ENCODE measurements at places on chromosomes 7 and 10.

DNA sequence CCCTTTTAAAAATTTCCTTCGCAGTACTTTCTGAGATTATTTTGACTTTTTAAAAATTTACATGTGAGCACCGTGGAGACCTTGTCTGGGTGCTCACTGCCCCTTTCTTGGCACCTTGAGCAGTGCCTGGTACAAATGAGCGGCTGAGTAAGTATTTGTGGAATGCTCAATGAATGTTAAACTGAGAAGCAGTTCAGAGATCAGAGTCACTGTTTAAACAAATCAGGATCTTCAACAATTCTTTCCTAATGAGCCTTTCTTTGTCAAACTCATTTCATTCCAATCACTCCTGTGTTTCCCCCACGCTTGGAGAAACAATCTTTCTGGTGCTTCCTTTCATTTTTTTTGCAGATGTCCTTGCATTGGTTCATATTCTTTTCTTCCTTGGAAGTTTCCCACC lies 611.3 kb upstream of the GALNT17 start:
- DNase-seq = no peak

GRCh38 chr7:87564296-87564963 lies 36.3 kb downstream of the ABCB1 start:
- no peak for DNase-seq

DNA sequence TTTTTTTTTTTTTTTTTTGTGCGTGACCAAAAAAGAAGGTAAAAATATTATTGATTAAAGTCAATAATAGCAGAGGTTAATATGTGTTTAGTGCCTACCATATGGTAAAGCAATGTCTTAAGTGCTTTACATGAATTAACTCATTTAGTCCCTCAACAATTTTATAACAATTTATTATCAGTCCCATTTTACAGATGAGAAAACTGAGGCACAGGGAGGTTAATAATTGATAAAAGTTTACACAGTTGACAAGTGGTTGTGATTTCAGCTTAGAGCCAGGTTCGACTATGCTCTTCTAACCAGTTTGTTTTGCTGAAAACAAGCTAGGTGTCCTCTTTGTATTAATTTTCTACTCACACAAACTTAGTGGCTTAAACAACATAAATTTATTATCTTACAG lies 67.0 kb downstream of the EXOC4 start:
- no peak for DNase-seq

DNA sequence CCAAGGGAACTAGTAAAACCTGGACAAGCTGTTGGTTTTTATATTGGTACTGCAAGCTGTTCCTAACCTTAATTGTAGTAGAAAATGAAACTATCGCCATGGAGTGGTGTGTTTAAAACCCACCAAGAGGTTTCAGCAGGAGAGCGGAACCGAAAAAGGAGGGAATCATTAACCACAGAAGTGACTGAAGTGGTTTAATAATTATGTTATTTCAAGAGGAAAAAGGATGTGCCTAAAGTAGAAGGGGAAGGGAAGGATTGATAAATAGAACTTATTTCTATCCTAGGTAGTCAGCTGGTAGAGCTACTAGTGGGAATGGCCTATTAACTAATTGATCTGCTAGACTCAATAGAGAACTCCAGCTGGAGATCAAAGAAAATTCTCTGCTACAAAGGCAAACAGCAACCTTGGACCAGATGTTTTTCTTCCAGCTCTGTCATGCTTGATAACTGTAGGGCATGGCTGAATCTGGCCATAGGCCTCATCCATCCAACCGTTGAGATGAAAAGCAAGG lies 91.8 kb downstream of the BAMBI start:
- DNase-seq = no peak

GRCh38 chr10:71694039-71694501 lies 25.5 kb downstream of the C10orf105 start:
- DNase-seq = no peak

- no peak for DNase-seq
Observed at GRCh38 chr7:30422922-30423321, 55.7 kb downstream of the NOD1 start.

DNA sequence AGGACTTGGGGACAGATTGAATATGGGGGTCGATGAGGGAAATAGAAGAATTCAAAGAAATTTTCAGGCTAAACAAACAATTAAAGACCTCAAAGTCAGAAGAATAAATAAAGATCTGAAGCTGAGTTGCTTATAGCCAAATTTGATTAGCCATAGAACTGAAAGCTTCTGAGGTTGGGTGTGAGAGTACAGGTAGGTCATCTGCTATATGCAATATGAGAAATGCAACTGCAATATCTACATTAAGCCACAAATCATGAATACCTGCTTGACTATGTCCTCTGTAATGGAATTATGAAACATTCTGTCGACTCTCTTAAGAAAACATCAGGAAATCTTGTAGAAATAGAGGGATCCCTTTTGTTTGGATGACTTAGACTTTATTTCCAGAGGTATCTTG lies 192.1 kb upstream of the PCDH15 start:
- DNase-seq = no peak

DNA sequence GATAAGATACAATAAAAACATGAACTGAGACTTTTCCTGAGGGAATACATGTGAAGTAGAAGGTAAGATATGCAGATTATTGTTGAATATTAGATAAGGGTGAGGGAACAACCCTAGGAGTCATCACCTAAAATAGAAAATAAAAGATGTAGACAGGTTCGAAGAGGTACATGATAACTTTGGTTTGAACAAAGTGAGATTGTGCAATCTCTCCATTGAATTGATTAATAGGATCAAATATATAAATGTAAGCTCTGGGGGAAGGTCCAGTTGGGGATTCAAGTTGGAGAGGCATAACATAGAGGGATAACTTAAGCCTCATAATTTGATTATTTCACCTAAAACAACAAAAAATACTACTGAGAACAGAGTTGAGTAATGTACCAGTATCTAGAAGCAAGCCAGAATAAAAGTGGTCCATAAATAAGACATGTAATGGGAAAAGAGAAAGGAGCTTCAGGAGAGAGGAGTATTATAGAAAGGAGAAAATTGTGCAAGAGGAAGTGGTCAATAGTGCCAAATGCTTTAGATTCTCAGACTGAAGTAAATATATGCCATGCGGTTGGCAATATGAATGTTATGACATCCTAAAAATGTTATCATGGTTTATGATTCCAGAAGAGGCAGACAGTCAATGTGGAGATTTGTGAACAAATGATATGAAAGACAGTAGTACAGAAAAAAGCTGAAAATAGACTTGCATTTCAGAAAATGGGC lies 282.3 kb upstream of the CHRM2 start:
- no peak for DNase-seq

- DNase-seq = no peak
Observed at GRCh38 chr10:44397476-44398225, 12.8 kb upstream of the CXCL12 start.

DNA sequence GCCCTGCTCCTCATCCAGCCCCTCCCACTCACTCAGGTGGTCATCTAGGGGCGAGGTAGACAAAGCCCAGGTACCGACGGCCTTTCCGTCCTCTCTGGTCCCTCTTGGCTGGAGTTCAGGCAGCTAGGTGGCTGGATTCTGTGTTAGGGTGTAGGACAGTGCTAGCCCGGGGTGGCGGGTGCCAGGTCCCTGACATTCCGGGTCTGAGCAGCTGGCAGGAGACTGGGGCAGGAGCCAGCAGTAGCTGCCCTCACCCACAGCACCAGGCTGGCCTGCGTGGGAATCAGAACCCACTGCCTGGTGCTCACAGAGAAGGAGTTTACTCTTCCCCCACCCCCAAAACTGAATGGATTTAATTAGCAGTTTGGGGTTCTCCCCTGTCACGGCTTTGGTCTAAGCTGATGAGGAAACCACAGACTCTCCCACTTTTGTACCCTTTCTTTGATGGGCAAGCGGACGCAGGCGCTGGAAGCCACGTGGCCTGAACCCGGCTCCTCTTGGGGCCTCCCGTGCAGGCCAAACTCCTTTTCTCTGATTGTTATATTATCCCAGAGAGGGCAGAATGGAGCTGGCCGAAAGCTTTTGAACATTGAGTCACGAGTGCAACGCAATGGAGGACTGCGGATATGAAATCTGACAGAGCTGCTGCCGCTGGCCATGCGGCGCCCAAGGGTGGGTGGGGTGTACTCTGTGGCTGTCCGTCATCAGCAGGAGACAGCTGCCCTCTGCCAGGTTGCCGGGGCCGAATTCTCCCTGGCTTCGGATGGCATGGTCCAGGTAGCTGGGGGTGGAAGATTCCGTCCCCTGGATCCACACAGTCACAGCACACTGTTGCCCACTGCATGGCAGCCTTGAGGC lies 12.9 kb upstream of the ZFAND2A start:
- no peak for DNase-seq

DNA sequence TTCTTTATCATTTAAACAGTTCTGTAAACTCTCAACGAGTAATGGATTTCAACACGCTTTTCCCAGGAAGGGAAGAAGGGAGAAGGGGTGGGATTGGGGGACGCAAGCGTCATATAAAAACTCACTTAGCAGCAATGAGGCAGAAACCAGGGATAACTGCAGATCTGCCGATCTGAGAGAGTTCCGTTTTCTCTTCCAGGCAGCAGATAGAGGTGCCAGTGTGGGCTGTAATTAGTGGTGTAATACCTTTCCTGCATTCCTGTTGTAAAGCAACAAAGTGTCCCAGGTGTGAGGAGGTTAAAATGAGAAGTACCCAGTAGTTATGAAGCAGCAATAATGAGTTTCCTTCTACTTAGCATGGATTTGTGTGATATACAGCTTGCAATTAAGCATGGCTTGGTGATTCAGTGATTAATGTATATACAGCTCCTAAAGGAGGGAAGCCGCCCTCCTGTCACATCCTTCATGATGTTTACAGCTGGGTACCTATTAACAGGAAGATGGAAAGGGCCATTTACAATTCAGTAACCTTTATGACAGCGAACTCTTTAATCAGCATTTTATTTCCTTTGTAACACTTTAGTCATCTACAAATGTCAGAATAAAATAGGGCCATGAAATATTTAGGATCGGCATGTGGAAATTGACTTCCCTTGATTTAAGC lies 271.9 kb downstream of the LRMDA start:
- DNase-seq = no peak

GRCh38 chr7:32243687-32244290 lies 173.6 kb upstream of the PDE1C start:
- no peak for DNase-seq

GRCh38 chr7:24970676-24971075 lies 9.3 kb downstream of the OSBPL3 start:
- no peak for DNase-seq

- DNase-seq = no peak
Observed at GRCh38 chr7:88280801-88281200, 25.9 kb downstream of the STEAP4 start.

- DNase-seq = no peak
Observed at GRCh38 chr7:14374336-14374735, 384.9 kb upstream of the ETV1 start.

- no peak for DNase-seq
Observed at GRCh38 chr10:10778959-10779358, 238.7 kb upstream of the CELF2 start.

DNA sequence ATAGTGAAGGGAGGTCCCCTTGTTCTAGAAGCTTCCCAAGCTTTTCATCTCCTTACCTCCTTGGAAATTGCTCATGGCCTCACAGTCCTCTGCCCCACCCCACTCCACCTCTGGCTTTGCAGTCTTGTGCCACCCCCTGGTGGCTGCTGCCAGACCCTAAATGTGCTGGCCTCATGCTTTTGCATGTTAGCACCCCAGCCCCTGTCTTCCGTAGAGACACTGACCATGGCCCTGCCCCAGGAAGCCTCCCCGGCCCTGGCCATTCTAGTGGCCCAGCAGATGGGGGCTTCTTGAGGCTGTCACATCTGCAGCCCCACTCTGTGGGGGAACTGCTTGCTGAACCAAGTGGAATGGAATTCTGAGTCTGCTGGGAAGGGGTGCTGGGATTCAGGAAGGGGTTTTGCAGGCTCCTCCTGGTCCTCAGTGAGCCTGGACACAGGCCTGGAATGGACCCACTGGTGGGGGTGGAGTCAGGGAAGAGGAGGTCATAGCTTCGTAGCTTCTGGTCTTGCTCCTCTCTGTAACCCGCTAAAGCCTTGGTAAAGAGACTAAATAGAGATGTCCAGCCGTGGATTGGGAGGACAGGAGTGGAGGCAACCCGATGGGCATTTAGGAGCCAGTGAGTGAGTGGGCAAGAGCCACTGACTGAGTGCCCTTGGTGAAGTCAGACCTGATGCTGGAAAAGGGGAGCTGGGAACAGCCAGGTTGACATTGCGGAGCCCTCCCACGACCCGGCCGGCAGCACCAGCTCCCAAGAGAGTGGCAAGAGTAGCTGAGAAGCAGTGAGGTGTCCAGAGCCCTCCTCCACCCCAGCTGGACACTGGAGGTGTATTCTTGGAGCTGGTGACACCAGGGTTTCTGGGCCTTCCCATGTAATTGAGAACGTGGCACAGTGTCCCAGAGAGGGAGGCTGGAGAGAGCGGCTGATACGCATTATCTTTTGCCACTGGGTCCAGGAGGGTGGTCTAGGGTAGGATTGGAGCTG lies 20.9 kb downstream of the RAMP3 start:
- no peak for DNase-seq

Data from stimulated activated CD8-positive, alpha-beta memory T cell treated with anti-CD3 and anti-CD28 coated beads, Interleukin-2, amount 100 ng/mL, for 1 hour (primary cell).